ENCODE measurements at places on chromosomes 4 and X.

DNA sequence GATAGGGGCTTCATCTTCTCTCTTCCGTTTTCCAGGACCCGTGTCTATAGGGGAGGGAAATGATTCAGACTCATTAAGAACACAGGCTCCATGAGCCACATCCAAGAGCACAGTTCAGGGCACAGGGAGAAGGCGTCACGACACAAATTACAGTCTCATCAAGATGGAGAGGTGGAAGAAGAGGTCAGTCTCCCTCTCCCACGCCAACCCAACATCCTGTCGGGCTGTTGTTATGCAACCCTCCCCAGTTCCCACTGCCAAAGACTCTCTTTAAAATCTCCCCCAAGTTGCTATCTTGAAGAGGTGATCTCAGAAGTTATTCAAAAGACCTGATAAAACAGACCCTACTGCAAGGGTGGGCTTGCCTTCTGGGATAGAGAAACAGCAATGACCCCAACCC lies 12.6 kb downstream of the ZMYM3 start:
- no peak for DNase-seq
- H3K4me3 ChIP-seq, result no peak overlapping the region

GRCh38 chr4:101068115-101068514 lies 279.2 kb downstream of the PPP3CA start:
- no peak overlapping the region for H3K4me3 ChIP-seq
- no peak overlapping the region for H3K27ac ChIP-seq
- DNase-seq, result no peak
- H3K36me3 ChIP-seq, result peaks cover 10% of the 10 kb centered on the region
- no peaks in the 10 kb centered on the region for H3K27me3 ChIP-seq

GRCh38 chrX:22315151-22315550 lies 42.4 kb downstream of the CBLL2 start:
- H3K4me3 ChIP-seq, result no peak overlapping the region
- H3K36me3 ChIP-seq, result no peaks in the 10 kb centered on the region
- H3K27ac ChIP-seq, result no peak overlapping the region
- H3K27me3 ChIP-seq, result peaks cover 2% of the 10 kb centered on the region
- DNase-seq, result no peak

- H3K4me1 ChIP-seq, result no peaks in the 10 kb centered on the region
- no peak overlapping the region for H3K27ac ChIP-seq
- H3K4me3 ChIP-seq, result no peak overlapping the region
- no peak for DNase-seq
Observed at GRCh38 chrX:138845786-138846185, 134.3 kb upstream of the FGF13 start.

GRCh38 chr4:137343221-137343620 lies 189.1 kb downstream of the PCDH18 start:
- H3K4me3 ChIP-seq, result no peak overlapping the region
- DNase-seq, result no peak
- H3K4me1 ChIP-seq, result no peaks in the 10 kb centered on the region
- H3K27ac ChIP-seq, result no peak overlapping the region
- no peaks in the 10 kb centered on the region for H3K27me3 ChIP-seq

DNA sequence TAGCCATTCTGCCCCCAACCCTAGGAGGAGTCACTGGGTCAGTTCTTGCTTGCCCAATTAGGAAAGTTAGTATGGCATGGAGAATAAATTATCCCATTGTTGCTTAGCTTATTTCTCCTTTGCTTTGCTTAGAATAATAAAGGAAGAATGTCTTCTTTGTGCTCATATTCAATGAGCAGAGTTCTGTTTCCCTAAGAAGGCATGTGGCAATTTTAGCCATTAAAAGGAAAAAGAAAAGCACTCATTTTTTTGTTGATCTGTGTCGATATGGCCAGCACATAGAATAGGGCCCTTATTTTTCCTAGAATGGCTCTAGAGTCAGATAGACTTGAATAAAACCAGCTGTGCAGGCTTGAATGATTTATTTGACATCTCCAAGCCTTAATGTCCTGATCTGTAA lies 166.4 kb upstream of the PPARGC1A start:
- no peaks in the 10 kb centered on the region for H3K27me3 ChIP-seq
- H3K4me3 ChIP-seq, result no peak overlapping the region
- no peak overlapping the region for H3K27ac ChIP-seq
- peaks cover 2% of the 10 kb centered on the region for H3K4me1 ChIP-seq
- H3K36me3 ChIP-seq, result no peaks in the 10 kb centered on the region

- H3K27me3 ChIP-seq, result no peaks in the 10 kb centered on the region
- no peak overlapping the region for H3K27ac ChIP-seq
- no peak for DNase-seq
- no peaks in the 10 kb centered on the region for H3K36me3 ChIP-seq
- H3K4me3 ChIP-seq, result no peak overlapping the region
Observed at GRCh38 chrX:105464618-105465017, 244.1 kb upstream of the TEX13A start.

DNA sequence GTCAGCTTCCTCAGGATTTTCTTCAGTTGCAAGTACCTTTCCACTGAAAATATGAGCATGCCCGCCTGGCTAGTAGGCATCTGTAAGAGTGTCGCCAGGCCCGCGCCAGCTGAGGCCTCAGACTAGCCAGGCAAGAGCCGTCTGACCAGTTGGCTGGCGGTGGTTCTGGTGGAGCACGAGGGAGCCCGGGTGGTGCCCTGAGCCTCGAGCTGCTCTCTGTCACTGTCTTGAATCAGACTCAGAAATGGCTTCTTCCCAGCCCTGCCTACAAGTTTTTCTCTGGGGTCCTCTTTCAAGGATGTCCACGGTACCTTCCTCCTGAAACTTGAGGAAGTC lies 11.9 kb downstream of the GRPEL1 start:
- no peak overlapping the region for H3K27ac ChIP-seq
- no peak for DNase-seq
- H3K27me3 ChIP-seq, result no peaks in the 10 kb centered on the region
- peaks cover 7% of the 10 kb centered on the region for H3K4me1 ChIP-seq
- H3K4me3 ChIP-seq, result no peak overlapping the region

DNA sequence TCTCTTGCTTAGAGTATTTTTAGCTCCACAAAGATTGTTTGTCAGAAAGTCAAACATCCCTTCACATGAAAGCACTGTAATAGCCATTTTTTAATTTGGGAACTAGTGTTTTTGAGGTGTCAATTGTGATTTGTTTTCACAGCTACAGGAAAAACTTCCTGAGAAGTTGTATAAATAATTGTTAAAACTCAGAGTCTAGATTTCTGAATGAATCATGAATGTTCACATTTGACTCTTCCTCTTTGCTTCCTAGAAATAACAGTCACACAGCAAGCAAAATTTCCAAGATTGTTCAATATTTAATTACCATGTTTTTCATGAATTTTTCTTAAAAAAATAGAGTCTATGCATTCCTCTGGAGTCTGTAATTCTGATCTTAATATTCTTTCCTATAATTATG lies 156.9 kb upstream of the SLC7A11 start:
- H3K27me3 ChIP-seq, result peaks cover 4% of the 10 kb centered on the region
- H3K36me3 ChIP-seq, result no peaks in the 10 kb centered on the region
- no peak overlapping the region for H3K4me3 ChIP-seq
- no peak for DNase-seq
- no peaks in the 10 kb centered on the region for H3K4me1 ChIP-seq

DNA sequence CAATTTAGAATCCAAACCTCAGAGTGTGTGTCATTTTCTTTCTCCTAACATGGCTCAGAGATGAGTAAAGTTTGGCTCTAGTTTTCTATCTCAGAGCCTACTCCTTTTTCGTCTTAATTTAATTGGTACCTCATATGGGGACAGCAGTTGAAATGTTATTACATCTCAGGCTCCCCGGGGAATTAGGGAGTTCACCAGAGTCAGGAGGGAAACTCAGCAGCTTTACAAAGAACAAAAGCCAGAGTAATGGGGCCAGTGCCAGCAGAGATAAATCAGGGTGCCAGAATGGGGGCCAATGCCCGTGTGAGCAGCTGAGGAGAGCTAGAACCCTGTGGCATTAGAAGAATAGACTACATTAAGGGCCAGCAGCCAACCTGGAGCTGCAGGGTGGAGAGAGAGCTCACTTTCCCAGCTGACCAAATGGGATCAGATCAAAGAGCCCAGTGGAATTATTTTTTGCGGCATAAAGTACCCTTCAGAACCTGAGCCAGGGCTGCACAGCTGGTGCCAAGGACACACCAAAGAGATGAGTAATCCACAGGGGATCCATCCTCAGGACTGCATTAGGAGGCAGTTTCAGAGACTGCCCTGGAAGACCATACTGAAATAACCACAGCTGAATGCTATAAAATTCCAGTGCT lies 207.1 kb upstream of the DKK2 start:
- H3K4me3 ChIP-seq, result no peak overlapping the region
- H3K36me3 ChIP-seq, result no peaks in the 10 kb centered on the region
- no peaks in the 10 kb centered on the region for H3K4me1 ChIP-seq
- no peak overlapping the region for H3K27ac ChIP-seq

DNA sequence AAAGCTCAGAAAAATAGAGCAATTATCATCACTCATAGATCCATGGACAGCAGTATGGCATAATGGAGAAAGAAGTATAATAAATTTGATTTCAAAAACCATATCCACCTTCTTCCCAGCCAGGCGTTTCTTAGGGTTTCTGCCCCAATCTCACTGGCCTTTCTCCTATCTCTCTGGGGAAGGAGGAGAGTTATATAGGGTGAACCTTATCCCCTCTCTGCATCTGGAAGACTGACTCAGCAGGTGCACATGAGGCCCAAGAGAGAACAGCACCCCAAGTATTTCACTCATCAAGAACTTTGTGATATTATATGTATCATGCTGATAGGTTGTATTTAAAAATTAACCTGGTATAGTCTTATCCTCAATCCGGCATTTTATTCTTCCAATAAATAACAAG lies 318.8 kb upstream of the RASGEF1B start:
- no peak for DNase-seq
- H3K4me1 ChIP-seq, result peaks cover 6% of the 10 kb centered on the region
- H3K27me3 ChIP-seq, result no peaks in the 10 kb centered on the region
- no peak overlapping the region for H3K27ac ChIP-seq
- no peak overlapping the region for H3K4me3 ChIP-seq
- no peaks in the 10 kb centered on the region for H3K36me3 ChIP-seq

DNA sequence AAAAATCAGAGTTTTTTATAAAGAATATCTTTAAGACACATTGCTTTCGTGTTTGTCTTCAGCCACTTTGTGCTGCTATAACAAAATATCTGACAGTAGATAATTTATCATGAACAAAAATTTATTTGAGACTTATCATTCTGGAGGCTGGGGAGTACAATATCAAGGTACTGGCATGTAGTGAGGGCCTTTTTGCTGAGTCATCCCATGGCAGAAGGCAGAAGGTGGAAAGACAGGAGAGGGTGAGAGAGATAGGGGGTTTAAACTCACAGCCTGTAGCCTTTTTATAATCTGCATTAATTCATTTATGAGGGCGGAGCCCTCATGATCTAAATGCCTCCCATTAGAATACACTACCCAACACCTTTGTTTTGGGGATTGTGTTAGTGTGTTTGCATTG lies 431.2 kb upstream of the FAM47C start:
- H3K27ac ChIP-seq, result no peak overlapping the region
- no peak overlapping the region for H3K4me3 ChIP-seq
- no peaks in the 10 kb centered on the region for H3K4me1 ChIP-seq
- no peaks in the 10 kb centered on the region for H3K27me3 ChIP-seq

DNA sequence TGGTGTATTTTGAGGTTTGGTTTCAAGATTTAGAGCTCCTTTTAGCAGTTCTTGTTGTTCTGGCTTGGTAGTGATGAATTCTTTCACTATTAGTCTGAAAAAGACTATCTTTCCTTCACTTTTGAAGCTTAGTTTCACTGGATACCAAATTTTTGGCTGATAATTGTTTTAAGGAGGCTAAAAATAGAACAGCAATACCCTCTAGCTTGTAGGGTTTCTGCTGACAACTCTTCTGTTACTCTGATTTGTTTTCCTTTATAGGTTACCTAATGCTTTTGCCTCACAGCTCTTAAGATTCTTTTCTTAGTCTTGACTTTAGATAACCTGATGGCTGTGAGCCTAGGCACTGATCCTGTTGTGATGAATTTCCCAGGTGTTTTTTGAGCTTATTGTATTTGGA lies 33.6 kb upstream of the HEPH start:
- H3K4me1 ChIP-seq, result no peaks in the 10 kb centered on the region
- H3K36me3 ChIP-seq, result no peaks in the 10 kb centered on the region
- H3K27me3 ChIP-seq, result no peaks in the 10 kb centered on the region
- DNase-seq, result no peak
- no peak overlapping the region for H3K27ac ChIP-seq

GRCh38 chr4:86603311-86603885 lies 9.3 kb downstream of the PTPN13 start:
- no peaks in the 10 kb centered on the region for H3K4me1 ChIP-seq
- no peak for DNase-seq
- no peak overlapping the region for H3K4me3 ChIP-seq

DNA sequence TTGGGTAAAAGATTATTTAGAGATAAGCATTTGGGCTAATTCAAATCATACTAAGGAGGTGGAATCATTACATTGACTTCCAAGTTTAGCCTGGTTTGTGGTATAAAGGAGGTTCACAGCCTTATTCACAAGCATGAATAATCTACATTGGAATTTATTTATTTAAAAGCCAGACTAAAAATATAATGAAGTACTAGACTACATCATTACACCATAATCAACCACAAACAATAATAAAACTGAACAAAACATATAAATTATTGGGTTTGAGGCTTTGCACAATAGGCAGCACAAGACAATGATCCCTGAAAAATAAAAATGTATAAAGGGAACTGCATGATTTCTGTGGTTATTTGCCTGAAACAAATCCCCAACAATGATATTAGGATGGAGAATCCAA lies 314.0 kb downstream of the GBA3 start:
- no peak overlapping the region for H3K27ac ChIP-seq
- no peak for DNase-seq
- no peaks in the 10 kb centered on the region for H3K4me1 ChIP-seq
- H3K36me3 ChIP-seq, result no peaks in the 10 kb centered on the region

DNA sequence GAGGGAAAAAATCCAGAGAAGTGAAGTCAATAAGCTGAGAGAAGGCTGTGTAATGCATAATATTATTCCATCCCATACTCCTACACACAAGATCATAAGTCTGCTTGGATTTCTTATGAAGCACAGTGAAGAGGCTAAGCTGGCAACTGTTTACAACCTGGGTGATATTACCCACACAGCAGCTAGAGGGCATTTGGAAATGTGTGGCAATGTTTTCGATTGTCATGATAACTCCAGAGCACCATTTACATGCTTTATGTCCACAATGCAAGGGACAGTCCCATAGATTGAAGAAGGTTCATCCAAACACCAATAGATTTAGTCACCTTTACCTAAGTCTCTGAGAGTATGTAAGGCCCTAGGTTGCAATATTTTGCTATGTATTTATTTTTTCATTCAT lies 412.2 kb downstream of the PPP3CA start:
- H3K27ac ChIP-seq, result no peak overlapping the region
- H3K36me3 ChIP-seq, result no peaks in the 10 kb centered on the region
- no peak overlapping the region for H3K4me3 ChIP-seq
- no peaks in the 10 kb centered on the region for H3K27me3 ChIP-seq
- peaks cover 7% of the 10 kb centered on the region for H3K4me1 ChIP-seq
- DNase-seq, result no peak
